ENCODE measurements at places on chromosomes 7 and 10. TPM values are rescaled to one million over a fixed set of nuclear protein-coding genes. Genes with fewer than 3 reads are reported as not detected.

GATA3 gene
- 82.7 TPM for polyA plus RNA-seq

DNAJC1 gene
- polyA plus RNA-seq = 29.5 TPM

EBLN1 gene
- not detected for polyA plus RNA-seq

GPC2 gene
- polyA plus RNA-seq = 11.5 TPM

ELOVL3 gene
- 2.9 TPM for polyA plus RNA-seq

CYP2C8 gene
- polyA plus RNA-seq = 12.4 TPM

DNA sequence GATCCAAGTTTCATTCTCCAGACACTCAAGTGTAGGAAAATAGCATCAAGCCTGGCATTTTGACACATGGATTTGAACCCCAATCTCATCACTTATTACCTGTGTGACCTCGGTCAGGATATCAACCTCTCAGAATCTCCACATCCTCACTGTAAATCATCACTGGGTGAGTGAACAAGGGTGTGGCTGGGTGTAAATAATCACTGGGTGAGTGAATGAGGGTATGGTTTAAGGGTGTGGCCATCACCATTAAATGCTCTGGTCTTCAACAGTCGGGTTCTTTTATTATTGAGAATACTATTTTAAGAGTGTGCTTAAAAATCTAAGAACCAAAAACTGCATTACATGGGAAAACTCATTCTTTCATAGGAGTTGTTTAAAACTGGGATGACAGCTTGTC, 200.1 kb downstream of the DOCK4 start:
- DNase-seq = no peak

DNA sequence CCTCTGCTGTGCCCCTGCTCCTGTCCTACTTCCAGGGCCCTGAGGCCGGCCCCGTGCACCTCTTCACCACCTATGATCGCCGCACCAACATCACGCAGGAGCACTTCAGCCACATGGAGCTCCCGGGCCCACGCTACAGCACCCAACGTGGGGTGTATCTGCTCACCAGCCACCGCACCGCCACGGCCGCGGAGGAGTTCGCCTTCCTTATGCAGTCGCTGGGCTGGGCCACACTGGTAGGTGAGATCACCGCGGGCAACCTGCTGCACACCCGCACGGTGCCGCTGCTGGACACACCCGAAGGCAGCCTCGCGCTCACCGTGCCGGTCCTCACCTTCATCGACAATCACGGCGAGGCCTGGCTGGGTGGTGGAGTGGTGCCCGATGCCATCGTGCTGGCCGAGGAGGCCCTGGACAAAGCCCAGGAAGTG, 1.8 kb downstream of the RBP3 start:
- DNase-seq = no peak

DNA sequence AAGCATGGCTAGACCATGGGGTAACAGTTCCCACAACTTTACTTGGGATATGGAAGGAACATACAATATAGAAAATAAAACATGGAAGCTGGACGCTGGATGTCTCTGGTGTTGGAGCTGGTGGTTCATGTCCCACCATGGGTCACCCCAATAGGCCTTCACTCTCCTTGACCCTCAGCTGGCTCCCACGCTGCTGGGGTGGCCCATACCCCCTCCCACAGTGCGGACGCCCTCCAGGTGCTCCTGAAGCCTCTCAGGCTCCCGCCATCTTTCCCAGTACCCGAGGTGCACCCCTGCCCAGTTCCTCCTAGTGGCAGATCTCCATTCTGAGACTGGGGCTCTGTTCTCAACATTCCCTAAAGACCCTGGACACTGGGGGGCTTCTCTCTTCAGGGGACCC, 5.8 kb upstream of the CPA1 start:
- no peak for DNase-seq

DNA sequence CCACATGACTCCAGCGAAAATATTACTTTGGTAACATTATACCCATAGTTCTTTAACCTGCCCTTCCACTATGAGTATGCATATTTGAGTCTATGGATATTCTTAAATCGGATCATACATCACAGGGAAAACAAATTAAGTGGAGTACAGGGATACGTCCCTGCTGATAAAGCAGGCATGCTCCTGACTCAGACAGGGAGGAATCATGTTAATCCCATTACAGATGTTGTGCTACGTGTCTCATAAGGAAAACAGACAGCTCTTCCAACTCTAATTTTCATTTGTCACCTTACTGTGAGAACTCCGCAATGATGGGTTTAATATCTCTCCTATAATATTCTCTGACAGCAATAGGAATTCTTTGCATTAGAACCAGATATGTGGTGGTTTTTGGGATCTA, 469.5 kb upstream of the POM121L12 start:
- no peak for DNase-seq

DNA sequence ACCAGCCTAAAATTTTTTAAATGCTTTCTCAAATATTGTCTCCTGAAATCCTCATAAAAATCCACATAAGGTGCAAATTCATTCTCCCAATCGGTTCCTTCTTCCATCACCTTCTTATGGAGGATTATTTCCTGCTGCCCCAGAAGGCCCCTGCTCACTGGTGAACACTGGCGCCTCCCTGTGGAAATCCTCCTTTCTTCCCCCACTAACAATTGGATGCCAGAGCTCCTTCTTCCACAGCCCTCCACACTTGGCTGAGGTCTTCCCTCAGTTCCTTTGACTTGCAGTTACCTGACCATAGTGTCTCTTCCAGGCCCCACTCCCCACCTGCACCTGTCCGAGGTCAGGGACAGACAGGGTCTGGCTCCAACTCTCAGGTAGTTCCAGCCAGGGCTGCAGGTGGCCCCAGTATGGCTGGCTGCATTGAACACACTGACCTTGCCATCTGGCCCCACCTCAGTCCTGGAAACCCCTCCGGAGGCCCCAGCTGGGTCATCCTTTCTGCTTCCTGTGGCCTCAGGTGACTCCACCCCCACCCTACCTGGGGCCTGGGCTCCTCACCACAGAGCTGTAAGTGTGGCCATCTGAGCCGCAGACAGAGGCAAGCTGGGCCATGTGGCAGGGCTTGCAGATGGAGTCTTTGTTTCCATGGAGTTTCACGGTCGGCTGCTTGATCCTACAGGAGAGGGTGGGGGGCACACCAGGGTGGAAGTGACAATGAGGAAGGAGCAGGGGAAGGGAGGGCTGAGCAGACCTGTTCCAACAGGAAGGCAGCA, 18.4 kb downstream of the SPOCK2 start:
- peak; percentile 72 for DNase-seq

DNA sequence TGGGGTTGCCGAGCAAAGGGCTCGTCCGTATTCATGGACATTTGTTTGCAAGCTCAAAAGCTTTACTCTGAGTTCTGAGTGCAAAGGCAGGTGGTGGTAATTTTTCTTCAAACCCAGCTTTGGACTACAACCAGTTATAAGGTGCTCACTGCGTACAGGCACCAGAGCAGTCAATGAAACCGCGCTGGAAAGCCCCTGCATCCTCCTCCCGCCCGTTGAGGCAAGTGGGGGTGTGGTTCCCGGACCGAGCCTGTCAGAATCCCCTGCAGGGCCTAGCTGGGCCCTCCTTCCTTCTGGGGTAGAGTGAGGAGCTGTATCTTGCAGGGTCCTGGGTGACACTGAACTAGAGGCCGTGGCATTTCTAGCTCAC, 22.3 kb downstream of the AMZ1 start:
- DNase-seq = no peak

- no peak for DNase-seq
Measured at GRCh38 chr10:120719333-120719732, 131.8 kb upstream of the WDR11 start.

GRCh38 chr7:118075936-118076335, 108.0 kb upstream of the LSM8 start:
- DNase-seq = no peak

- DNase-seq = no peak
Measured at GRCh38 chr7:135840591-135840990, 92.0 kb upstream of the FAM180A start.

GRCh38 chr10:45235798-45236220, 79.6 kb downstream of the OR13A1 start:
- DNase-seq = no peak

- DNase-seq = no peak
Measured at GRCh38 chr7:40880581-40880980, 745.8 kb downstream of the SUGCT start.

GRCh38 chr7:27173511-27173955, 587 bp downstream of the HOXA10 start:
- DNase-seq = no peak

GRCh38 chr7:133391206-133391605, 138.3 kb downstream of the EXOC4 start:
- no peak for DNase-seq

DNA sequence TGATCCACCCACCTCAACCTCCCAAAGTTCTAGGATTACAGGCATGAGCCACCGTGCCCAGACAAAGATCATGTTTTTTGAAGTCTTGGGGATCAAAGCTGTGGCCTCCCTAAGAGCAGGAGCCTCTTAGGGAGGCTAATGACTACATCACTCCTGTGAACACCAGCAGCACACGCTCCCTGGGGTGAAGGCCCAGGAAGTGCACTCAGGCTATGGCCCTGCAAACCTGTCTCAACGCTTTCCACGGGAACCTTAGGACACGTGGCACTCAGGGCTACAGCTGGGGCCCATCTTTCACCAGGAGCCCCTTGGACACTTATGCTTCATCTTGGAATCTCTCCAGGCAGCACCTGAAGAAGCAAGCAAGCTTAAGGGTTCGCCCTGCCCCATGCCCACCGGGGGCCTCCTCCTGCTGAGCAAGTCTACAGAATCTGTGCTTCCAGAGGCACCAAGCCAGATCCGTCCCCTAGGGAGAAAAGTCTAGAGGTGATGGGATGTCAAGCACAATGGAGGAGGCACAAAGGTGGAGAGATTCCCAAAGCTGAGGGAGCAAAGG, 18.4 kb downstream of the VSTM4 start:
- DNase-seq = no peak

Measured in left kidney (tissue), 8 donors.